ENCODE measurements at places on chromosomes 2 and 18.

GRCh38 chr2:236967499-236967783 lies 118.2 kb upstream of the COPS8 start:
- DNase-seq: no peak

DNA sequence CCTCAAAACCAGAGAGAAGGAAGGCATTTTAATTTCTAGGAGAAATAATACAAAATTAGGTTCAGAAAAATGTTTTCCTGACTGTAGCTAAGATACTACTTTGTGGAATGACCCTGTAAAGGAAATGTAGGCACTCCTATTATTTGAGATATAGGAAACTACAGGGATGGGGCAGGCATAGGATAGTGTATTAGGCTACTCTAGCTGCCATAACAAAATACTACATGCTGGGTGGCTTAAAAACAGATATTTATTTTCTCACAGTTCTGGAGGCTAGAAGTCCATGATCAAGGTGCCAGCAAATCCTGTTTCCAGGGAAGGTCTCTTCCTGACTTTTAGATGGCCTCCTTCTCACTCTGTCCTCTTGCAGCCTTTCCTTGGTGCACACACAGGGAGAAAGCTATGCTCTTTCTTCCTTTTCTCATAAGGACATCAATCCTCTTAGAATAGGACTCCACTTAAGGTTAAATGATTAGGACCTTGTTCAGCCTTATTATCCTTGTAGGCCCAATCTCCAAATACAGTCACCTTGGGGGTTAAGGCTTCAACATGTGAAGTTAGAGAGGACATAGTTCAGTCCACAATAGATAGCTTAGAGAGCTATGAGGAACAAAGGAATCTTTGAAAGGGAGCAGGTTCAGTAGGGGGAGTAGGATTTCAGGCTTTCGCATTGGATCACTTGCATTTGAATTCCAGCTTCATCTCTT lies 14.0 kb upstream of the CAVIN2 start:
- DNase-seq: no peak

GRCh38 chr2:48551548-48551947 lies 21.6 kb downstream of the STON1 start:
- no peak for DNase-seq

GRCh38 chr2:169343202-169343601 lies 19.1 kb downstream of the LRP2 start:
- DNase-seq: no peak

DNA sequence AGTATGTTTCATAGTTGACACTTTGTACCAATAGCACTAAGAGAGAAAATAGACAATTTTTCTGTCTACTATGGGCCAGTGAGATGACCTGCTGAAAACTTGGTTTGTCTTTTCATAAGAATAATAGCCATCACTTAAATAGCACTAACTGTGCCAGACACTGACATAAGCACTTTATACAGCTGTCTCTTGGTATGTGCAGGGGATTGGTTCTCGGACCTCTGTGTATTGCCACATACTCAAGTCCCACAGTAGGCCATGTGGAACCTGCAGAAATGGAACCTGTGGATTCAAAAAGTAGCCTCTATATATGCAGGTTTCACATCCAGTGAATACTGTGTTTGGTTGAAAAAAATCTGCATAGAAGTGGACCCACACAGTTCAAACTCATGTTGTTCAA lies 126.7 kb downstream of the XRCC5 start:
- no peak for DNase-seq

DNA sequence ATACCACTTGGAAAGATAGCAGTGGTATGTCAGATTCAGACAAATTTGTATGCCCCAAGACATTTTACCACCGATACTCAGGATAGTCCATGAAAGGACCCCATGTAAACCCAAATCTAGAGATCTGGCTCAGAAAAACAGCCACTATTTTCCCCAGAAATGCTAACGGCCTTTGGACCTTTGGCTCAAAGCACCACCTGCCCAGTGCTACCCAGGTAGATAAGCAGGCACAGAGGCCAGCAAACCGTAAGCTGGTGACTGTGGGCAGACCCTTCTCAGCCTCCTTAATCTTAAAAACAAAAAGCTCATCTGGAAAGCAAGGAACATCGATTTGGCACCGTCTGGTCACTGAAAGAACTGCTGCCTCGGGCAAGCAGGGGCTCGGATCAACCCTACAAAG lies 61.4 kb upstream of the GREB1L start:
- DNase-seq: no peak

- no peak for DNase-seq
These were observed 201.2 kb downstream of the NBAS start for GRCh38 chr2:15359716-15360531.

DNA sequence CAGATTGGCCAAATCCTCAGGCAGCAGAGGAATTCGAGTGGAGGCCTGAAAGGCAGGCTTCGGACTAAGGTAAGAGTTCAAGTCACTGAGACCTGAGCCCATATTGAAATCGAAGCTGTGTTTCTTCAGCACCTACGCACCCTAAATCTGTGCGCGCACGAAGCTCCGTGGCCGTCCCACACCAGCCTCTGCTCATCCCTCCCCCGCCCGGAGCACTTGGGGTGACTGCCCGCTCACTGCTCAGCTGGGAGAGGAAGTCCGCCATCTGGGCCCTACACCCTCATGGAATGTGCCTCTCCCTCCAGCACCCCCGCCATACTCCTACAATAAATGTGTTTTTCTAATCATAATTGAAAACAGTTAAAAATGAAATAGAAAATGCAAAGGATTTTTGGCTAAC lies 734.5 kb downstream of the GALR1 start:
- no peak for DNase-seq

DNA sequence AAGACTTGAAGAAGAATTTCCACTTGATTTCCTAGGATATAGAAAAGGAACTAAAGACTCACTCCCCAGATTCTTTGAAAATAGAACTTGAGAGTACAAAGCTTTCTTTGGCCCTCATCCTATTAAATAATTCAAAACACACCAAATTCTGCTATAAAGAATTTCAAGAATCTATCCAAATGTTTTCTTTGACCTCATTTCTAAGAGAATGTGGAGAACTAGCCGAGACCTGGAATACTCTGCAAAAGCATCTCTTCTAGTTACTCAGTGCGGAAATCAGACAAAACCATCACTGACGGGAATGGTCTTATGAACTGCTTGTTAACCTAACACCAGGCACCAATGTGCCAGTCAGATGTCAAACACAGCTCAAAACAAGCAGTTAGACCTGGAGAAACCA lies 44.2 kb upstream of the ARL5A start:
- no peak for DNase-seq

DNA sequence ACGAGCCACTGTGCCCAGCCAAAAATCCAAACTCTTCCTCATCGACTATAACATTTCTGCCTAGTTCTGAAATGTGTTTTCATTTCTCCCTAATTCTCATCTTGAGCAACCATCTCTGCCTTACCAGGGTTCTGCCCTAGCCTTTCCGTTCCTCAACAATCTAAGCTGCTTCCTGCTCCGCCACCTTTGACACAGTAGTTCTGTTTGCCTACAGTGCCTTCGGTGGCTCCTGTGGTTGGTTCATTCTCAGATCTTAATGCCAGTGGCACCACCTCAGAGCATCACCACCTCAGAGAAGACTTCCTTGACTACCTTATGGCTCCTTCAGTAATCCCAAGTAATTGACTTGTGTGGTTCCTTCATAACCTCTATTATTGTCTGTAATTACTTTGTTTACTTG lies 3.8 kb downstream of the SOCS6 start:
- DNase-seq: no peak

GRCh38 chr2:62663920-62664795 lies 41.4 kb upstream of the EHBP1 start:
- DNase-seq: no peak

Data from stimulated activated CD8-positive, alpha-beta memory T cell treated with anti-CD3 and anti-CD28 coated beads, Interleukin-4, amount 100 ng/mL, for 1 hour (primary cell).